ENCODE measurements at places on chromosomes 6 and 20.

GRCh38 chr6:101608703-101609102, 215.2 kb downstream of the GRIK2 start:
- DNase-seq = no peak

DNA sequence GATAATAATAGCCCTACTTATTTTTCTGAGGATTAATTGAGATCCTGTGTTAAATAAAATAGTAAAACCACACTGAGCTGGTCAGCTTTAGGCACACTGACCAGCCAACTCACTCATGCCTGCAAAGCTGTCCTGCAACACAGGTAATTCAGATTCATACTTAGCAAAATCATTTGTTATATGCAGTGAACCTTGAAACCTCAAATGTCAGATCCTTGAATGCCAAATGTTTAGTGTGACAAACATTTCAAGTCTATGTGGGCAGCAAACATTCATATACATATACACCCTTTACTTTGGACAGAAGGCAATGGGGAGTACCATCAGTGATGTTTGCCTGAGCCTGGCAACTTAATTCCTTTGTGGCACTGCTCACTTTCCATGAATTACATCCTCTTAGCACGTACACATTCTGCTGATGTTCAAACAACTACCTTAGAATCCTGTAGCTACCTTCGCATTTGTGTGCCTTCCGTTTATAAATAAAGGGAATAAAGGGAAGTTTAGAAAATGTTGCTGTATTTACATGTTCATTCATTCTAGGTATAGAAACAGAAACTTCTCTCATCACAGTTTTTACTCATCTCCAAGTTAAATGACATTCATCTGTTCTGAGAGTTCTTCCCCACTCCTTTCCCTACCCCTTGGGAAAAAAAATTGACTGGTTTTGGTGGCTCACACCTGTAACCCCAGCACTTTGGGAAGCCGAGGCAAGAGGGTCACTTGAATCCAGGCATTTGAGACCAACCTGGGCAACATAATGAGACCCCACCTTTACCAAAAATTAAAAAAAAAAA, 140.8 kb downstream of the ZFAND3 start:
- no peak for DNase-seq

GRCh38 chr6:47485491-47486135, 8.0 kb downstream of the CD2AP start:
- no peak for DNase-seq

DNA sequence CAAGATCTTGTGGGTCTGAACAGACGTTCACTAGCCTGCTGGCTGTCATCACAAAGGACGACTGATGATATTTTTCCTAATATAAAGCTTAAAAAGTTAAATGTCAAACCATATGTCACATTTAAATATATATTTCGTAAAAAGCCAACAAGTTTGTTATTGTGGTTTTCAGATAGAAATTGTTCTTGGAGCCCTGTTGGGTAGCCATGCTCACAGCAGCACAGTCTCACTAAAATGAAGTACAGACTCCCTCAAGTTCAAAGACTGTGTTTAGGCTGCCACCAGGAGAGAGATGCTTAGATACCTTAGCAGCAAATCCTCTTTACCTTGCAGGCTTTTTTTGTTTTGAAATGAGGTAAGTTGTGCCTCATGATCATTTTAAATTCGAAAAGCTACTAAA, 17.8 kb downstream of the EEF1E1 start:
- no peak for DNase-seq

DNA sequence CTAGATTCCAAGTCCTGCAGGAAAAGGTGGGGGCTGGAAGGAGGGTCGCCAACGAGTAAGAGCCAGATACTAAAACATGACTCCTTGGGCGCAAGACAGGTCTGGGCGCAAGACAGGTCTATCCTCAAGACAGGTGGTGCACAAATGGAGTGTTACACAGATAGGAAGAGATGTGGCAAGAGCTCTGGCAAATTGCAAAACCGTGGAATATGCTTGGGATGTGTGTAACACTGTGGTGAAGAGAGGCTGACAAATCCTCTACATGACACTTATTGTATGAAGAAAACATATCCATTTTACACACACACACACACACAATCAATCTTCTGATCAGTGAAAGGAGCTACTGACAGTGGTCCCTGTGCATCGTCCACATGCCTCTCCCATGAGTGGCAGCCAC, 77.6 kb downstream of the TBC1D7 start:
- no peak for DNase-seq

- DNase-seq = no peak
Observed at GRCh38 chr20:13788167-13788834, 3.5 kb downstream of the NDUFAF5 start.

DNA sequence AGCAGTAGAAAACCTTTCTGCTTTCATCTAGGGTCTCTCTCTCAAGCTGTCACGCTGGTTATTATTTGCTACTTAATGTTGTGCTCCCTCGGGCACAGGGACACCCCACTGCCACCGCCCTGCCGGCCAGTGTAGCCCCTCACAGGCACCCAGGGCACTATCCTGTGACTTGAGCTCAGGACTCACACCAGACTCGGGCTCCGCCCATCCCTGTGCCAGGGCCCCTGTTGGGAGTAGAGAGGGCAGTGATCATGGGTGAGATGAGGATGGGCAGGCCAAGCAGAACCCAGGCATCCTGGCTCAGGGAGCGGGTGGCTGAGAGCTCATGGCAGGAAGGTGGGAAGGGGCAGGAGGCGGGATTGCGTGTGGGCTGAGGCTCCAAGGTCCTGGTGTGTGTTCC, 371.9 kb downstream of the ZFAND3 start:
- no peak for DNase-seq

DNA sequence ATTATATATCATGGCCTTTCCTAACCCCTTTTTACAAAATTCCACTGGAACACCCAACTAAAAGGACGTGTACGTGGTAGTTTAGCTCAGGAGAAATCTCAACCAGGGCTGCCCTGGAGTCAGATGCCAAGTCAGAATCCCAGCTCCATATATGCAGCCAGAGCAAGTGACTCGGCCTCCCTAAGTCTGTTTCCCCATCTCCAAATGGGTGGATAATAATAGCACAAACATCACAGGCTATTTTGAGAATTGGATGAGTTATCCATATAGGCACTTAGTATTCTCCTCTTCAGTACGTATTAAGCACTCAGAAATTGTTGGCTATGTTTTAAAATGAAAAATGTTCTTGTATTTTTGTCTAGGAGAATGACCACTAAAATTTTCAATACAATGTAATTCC, 481.5 kb downstream of the CD109 start:
- no peak for DNase-seq

DNA sequence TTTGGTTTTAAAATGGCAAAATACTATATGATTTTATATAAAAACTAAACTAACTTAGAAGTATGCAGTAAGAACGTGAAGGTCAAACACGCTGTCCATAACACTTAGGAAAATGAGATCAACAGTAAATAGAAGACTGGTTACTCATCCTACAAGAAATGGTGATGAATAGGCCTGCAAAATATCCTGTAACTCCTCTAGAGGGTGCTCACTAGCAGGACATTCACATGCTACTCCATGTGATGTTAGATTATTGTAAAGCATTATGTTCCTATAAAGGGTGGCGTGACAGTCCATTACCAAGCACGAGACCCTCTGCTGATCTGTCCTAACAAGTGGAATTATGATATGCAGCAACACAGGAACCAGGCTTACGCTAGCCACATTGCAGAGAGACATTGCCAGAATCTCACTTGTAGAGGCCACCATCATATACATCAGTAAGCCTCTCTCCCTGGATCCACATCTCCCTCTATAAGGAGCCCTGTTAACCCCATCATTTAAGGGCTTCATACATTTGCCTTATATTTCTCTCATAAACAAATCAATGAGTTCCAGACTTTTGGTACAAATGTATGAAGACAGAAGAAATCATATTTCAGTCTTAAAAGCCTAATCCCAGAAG, 18.0 kb upstream of the DEFB129 start:
- DNase-seq = no peak

- DNase-seq = no peak
Observed at GRCh38 chr6:155319902-155320301, 5.6 kb upstream of the TFB1M start.

GRCh38 chr20:61927826-61928541, 137.7 kb downstream of the TAF4 start:
- DNase-seq = no peak

- DNase-seq = no peak
Observed at GRCh38 chr20:32021091-32021490, 10.9 kb downstream of the CCM2L start.
